NCI-H146 (cell line): ENCODE measurements at places on chromosomes 11 and 22.

GRCh38 chr22:43529934-43530333 lies 118.1 kb downstream of the MPPED1 start:
- DNase-seq = no peak

GRCh38 chr11:98453378-98453777 lies 567.4 kb upstream of the CNTN5 start:
- no peak for DNase-seq

GRCh38 chr11:11297578-11297977 lies 55.5 kb downstream of the CSNK2A3 start:
- peak; percentile 30 for DNase-seq

GRCh38 chr22:25929321-25929878 lies 187.4 kb downstream of the MYO18B start:
- DNase-seq = peak; percentile 62

GRCh38 chr22:25143156-25144076 lies 56.2 kb upstream of the CRYBB3 start:
- DNase-seq = no peak

DNA sequence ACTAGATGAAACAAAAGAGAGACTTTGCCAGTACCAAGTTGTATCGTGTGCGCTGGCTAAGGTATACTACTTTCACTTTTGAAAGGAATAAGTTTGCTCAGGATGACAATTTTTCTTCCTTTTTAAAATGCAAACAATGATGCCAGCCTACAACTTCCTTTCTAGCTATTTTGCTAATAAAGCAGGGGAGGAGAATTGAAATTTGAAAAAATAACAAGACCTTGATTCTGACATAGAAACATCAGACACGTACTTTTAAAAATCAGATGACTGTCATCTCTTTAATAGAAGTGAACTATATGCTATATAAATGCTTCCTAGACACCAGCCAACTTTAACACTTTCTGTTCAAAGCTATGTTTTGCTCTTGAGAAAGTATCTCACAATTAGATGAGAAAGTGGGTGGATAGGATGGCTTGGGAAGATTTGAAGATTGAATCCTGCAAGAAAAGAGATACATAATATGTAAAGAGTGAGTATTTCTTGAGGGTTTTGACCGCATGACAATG lies 41.7 kb upstream of the BLID start:
- DNase-seq = no peak

- DNase-seq = peak; percentile 78
These were observed 658 bp downstream of the C11orf71 start for GRCh38 chr11:114399490-114400215.

- DNase-seq = peak; percentile 11
These were observed 935 bp downstream of the ZNF143 start for GRCh38 chr11:9461760-9462134.

DNA sequence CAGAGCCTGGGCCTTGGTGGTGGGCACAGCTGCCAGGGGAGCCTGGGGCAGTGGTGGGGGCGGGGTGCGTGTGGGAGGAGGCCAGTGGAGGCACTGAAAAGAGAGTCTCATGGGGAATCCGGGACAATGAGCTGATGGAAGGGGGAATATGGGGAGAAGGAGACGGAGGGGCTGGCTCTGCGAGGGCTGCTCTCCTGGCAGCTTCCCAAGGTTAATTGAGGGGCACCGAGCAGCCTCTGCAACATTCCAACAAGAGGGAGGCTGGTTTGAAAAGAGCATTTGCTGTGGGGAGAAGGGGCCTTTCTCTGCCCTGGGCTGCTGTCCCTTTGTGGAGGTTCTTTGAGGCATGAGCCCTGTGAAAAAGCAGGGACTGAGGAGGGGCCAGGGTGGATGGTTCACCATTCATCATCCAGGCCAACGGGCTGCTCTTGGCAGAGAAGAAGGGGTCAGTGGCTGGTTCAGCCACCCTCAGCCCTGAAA lies 9.4 kb upstream of the IGSF9B start:
- DNase-seq = no peak

DNA sequence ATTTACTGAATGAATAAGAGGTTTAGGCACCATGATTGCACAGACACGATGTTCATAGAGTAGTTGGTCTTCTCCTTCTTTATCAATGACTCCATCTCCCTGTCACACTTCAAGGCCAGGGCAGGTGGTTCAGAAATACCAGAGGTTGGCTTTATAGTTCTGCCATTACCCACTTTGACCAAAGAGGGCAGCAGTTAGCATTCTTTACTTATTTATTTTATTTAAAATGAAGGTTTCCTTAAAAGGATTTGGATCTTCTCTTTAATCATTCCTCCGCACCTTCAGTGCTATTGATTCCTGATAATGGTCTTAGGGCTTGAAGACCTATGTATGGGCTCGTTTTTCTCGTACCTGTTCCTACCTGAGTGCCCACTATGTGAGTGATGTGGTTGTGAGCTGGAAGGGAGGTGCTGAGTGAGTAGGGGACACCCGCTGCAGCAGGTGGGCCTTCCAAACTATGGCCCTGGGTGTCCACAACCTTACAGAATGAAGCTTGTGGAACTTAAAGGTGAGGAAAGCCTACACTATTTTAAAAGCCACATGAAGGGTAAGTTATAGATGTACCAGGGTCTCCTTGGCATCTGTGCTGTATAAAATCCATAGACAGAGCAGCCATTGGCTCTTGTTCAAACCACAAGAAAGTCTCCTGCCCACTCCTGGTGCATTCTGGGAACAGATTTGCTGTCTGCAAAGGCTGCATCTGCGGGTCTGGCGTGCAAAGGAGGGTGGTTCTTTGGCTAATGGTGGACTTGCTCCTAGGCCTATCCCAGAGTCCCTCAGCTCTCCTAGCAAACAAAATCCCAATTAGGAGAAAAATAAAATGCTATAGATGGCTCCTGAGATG lies 35.0 kb downstream of the TIMP3 start:
- no peak for DNase-seq

DNA sequence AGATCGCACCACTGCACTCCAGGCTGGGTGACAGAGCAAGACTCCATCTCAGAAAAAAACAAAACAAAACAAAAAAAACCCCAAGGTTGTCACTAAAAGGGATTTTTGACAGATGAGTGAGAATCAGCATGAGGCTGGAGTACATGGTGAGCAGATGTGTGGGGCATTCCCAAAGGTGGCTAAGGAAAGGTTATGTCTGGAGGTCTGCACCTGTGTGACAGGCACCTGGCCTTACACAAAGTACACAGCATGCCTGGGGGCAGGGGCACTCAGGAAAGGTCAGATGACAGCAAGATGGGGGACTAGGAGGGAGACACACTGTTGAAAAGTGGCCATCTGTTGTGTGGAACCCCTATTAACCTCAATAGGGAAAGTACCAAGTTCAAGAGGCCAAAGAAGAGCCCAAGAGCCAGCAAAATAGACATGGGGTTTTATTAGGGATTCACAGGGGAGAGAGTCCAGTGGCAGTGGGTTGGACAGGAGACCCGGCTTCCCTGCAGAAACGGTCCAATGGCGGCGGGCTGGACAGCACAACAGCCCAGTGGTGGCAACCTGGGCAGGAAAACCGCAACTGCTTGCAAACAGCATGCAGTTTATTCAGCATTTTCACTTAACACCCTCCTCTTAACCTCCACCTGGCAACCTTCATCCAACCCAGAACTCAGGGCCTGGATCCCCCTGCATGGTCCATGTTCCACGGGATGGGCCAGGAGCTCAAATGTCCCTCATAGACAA lies 101.1 kb downstream of the MICAL2 start:
- peak; percentile 57 for DNase-seq

GRCh38 chr11:26946257-26946716 lies 47.6 kb upstream of the FIBIN start:
- no peak for DNase-seq

DNA sequence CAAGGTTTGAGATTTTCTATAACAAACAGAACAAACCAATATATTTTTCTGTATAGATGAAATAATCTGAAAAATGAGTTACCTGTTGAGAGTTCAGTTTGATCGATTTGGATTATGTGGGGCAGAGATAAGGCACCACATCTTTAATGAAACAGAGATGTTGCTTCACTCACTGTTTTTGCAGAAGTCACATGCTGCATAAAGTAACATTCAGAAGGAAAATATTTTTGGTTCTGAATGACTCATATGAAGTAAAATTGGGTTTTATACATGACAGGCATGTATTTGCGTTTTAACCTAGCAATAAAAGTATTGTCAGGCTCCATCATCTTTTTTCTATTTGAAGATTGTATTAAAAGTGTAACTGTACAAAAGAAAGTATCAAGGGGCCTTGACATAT lies 77.8 kb downstream of the BBOX1 start:
- no peak for DNase-seq

DNA sequence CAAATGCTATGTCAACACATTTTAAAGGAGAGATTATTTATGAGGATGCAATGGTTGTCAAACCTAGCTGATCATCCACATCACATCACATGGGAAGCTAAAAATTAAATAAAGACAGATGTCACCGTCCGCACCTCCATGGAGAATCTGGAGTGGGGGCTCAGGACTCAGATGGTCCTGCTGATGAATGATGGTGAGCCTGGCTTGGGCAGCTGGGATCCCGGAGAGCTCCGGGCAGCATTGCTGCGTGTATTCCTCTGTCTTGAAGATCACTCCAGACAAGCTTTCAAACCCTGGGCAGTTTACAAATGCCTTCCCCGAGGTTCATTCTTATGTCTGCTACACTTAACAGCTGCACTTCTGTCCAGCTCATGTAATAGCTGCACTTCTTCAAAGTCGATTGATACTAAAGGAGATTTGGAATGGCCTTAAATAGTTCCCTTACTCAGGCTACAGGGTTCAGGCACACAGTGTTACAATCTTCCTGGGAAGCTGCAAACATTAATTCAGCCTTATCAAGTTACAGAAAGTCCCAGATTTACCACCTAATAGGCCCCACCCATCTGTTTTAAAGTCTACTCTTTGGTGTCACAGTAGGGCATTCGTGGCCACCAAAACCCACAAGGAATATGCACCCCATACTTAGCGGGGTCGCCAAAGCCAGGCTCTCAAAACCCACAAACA lies 34.7 kb upstream of the CSNK2A3 start:
- no peak for DNase-seq

DNA sequence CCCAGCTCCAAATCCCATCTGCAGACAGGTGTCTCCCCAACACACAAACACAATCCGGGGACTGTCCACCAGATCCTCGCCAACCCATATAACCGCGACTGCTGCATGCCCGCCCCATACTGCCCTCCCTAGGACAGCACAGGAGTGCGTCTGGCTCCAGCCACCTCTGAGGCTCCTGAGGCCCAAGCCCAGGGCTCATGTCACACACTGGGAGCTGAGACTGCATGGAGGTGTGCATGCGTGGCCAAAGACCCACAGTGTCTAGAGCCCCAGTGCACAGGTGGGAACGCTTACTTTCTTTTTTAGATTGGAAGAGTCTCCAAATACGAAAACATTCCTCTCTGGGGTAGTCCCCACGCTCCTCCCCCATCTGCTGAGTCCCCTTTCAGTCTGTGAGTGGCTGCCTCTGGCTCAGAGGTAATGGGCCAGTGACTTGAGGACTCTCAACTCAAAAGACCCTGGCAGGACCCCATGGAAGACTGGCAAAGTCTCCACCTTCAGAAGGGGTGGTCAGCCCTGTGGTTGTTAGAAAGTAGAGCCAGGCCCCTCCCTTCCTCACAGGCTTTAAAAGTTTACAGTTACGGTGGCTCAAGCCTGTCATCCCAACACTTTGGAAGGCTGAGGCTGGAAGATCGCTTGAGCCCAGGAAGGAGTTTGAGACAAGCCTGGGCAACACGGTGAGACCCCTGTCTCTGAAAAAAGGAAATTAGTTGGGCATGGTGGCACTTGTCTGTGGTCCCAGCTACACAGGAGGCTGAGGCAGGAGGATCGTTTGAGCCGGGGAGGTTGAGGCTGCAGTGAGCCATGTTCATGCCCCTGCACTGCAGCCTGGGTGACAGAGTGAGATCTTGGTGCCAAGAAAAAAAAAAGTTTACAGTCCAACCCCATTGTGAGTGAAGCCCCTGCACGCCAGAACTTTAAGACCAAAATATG lies 2.3 kb downstream of the CBX7 start:
- DNase-seq = no peak

- DNase-seq = no peak
These were observed 312.8 kb downstream of the OPCML start for GRCh38 chr11:133219543-133219942.

DNA sequence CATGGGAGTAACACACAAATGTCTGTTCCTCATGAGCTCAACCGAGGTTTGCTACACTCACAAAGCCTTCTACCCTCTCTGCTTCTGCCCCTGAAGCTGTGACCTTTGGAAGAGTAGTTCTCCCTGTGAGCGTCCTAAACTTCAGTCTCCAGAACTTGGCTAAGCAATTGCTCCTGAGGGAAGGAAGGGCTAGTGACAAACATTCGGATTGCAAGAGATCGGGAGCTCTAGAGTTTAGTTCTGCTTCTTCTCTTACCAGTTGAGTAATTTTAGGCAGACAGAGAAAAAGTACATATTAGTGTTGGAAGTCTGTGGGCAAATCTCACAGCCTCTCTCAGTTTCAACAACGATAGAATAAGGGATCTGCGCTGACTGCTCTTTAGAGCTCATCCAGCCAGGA lies 27.3 kb upstream of the ELF5 start:
- no peak for DNase-seq

- DNase-seq = no peak
These were observed 87.5 kb upstream of the RRM1 start for GRCh38 chr11:4006946-4007680.

DNA sequence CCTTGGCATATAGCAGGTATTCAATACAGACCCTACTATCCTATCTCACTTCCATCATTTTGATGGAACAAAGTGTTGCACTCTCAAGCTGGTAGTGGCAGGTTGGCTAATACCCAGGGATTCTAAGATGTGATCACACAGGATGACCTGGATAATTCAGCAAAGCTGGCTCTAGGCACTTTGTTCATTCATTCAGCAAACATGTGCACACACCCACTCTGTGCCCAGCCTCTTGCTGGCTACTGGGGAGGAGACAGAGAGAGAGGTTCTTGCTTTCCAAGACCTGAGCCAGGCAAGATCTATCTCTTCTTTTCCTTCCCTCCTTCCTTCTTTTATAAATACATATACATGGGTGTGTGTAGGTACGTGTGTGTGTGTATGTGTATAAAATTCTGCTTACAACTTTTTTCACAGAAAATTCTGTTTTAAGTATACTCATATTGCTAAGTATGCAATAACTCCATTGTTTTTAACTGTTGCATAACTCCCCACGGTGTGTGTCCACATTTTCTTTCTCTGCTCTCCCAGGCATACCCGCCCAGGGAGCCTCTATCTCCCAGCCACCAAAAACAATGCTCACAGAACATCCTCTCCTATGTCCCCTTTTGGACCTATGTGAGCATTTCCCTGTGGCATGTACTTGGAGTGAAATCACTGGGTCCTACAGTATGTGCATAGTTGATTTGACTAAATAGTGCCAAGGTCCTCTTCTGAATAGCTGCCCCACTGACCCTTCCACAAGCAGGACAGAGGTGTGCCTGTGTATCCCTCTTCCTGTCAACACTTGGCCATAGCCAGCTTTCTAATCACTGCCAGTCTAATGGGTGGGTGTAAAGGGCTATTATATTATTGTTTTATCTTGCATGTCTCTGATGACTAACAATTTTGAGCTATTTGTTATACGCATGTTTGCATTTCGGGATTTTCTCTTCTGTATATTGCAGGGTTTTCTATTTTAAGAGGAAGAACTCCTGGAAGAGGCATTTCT lies 27.5 kb downstream of the CLPB start:
- DNase-seq = no peak

GRCh38 chr11:1419811-1420210 lies 30.1 kb downstream of the BRSK2 start:
- DNase-seq = no peak
